Renal cortical epithelial cell (primary cell): ENCODE measurements at places on chromosomes 4 and X.

- no peak for DNase-seq
Measured at GRCh38 chr4:46492394-46492793, 102.5 kb upstream of the GABRA2 start.

- DNase-seq, result no peak
Measured at GRCh38 chr4:147586032-147586431, 31.2 kb upstream of the TMEM184C start.

DNA sequence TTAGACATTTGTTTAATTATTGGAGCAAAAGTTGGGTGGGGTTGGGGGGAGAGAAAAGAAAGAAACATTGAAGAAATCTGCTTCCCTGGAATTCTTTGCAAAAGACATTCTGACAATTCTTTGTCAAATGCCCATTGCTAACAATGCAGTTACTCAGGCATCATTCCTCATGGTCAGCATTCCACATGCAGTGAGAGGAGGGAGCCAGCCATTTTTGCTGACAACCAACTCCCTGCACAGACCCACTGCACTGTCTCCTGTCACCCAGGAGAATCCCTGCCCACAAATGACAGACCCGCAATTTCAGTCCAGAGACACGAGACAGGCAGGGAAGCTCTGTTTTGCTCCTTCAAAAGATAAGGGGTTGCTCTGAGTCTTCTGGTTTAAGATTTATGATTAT lies 985.1 kb upstream of the SLIT2 start:
- DNase-seq, result peak; percentile 11

- no peak for DNase-seq
Measured at GRCh38 chrX:132171881-132172280, 44.1 kb upstream of the FRMD7 start.

- DNase-seq, result no peak
Measured at GRCh38 chr4:17250591-17250990, 261.3 kb downstream of the QDPR start.

DNA sequence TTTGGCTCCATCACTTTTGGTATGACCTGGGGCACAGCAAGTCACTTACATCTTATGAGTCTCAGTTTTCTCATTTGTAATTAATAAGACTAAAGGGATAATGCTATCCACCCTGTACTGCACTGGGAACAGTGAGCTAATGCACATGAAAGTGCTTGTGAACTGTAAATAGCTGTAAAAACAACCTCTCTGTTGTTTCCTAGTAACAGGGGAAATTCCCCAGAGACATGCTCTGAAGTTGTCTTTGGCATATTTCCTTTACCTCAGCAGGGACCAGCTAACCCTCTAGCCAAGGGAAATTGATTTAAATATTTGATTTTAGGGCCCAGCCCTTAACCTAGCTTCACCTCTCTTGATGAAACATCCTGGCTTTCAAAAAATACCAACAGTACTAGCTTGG lies 6.1 kb upstream of the CYSLTR1 start:
- peak; percentile 3 for DNase-seq

GRCh38 chrX:54193085-54193821 lies 10.2 kb upstream of the FAM120C start:
- no peak for DNase-seq

- DNase-seq, result peak; percentile 37
Measured at GRCh38 chr4:24164054-24164693, 274.3 kb upstream of the PPARGC1A start.

DNA sequence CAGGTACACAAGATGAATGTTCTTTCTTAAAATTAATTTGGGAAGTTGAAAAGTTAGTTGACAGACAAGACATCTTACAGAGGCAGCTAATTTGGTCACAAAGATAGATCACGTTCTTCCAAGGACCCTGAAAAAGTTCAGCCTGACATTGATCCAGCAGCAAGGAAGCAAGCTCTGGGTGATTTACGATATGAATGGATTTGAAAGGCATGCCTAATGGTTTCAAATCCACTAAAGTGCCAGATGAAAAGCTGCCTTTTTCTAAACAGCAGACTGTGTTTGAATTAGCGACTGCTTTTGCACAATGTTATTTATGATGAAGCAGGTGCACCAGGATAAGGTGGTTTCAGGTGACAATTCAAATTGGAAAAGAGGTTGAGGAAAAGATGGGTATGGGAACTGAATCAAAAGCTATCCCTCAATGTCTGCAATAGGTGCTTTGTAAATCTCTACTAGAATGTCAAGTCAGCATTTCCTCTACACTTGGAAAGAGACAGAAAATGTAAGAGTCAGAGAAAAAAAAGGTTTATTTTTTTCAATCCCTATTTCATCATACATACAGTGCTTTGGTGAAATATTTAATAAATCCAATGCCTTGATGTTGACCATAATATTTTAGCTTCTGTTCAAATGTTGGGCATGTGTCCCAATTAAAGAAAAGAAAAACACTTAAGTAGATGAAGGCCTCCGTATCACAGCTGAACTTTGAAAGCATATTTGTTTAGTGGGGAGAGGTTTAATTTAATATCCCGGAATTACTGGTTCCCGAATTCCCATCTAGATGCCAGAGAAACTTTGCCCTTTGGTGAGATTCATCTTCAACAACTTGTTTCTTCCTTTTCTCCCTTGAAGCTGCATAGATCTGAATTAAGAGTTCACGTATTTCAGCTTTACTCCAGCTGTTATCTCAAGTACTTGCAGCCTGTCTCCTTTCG lies 6.0 kb downstream of the RASGEF1B start:
- no peak for DNase-seq

GRCh38 chr4:56215141-56215783 lies 172.0 kb downstream of the AASDH start:
- no peak for DNase-seq

DNA sequence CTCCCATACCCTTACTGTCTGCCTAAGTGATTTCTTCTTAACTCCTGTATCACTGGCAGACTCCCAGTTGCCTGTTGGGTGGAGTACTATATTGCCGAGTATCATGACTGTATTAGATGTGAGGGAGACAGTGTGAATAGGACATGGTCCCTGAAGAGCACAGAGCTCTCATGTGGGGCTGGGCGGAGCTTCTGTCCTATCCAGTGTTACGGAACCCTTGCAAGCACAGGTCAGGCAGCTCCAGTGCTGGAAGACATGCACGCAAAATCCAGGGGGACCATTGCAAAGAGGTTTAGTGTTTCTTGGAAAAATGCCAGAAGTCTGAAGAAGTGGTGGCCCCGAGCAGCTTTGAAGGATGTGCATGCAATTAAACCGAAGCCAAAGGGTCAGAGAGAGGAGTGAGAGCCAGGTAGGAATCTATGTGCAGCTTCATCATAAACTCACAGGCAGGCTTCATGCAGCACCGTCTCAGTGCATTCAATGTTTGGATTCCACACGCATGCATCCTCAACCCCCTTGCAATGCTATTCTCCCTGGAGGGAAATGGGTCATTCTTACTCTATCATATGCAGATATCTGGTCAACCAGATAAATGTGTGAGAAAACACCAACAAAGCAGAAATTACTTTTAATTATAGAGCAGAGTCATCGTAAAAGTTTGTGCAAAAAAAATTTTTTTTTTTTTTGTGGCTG lies 49.7 kb upstream of the DHRSX start:
- no peak for DNase-seq

- DNase-seq, result no peak
Measured at GRCh38 chrX:145631461-145631951, 186.1 kb upstream of the SLITRK2 start.

GRCh38 chr4:176036585-176037205 lies 28.9 kb upstream of the WDR17 start:
- DNase-seq, result no peak

- DNase-seq, result no peak
Measured at GRCh38 chr4:31735004-31735403, 1014.8 kb downstream of the PCDH7 start.

- DNase-seq, result no peak
Measured at GRCh38 chr4:536351-536972, 37.5 kb downstream of the PIGG start.

GRCh38 chr4:89463341-89463740 lies 155.7 kb upstream of the GPRIN3 start:
- no peak for DNase-seq

DNA sequence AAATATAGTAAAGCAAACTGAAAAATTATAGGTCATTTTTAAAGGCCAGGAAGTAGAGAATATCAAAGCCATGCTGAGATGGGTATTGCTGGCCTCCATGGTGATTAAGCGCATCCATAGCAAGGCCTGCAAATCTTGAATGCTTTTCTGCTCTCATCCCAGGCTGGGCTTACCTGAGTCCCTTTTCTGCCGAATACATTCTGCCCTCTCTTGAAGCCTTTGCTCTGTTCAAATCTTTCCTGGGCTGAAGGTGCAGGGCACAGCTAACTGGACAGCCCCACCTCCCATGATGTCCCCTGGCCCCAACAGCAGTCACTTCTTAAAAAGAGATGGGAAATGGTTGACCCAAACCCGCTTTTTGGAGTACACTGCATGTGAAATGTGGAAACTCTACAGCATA lies 10.1 kb upstream of the EIF1AX start:
- no peak for DNase-seq

GRCh38 chr4:126071346-126072333 lies 756.9 kb downstream of the FAT4 start:
- DNase-seq, result peak; percentile 65

DNA sequence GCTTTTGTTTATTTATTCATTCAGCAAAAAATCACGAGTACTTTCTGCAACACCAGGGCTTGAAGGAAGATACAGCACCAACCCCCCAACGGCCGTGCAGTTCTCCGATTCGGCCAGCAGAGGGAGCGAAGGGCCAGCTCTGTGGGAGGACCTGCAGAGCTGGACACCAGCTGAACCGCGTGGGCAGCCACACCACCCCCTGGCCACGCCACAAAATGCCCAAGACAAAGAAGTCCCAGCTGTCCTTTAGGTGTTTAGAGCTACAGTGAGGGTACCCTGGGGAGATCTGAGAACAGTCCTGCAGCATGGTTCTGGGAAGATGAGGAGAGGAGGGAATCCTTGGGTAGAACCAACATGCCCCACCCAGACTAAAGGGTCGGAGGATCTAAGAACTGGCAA lies 83.1 kb downstream of the RELL1 start:
- peak; percentile 48 for DNase-seq

- DNase-seq, result no peak
Measured at GRCh38 chr4:123816462-123816861, 419.9 kb downstream of the SPRY1 start.

DNA sequence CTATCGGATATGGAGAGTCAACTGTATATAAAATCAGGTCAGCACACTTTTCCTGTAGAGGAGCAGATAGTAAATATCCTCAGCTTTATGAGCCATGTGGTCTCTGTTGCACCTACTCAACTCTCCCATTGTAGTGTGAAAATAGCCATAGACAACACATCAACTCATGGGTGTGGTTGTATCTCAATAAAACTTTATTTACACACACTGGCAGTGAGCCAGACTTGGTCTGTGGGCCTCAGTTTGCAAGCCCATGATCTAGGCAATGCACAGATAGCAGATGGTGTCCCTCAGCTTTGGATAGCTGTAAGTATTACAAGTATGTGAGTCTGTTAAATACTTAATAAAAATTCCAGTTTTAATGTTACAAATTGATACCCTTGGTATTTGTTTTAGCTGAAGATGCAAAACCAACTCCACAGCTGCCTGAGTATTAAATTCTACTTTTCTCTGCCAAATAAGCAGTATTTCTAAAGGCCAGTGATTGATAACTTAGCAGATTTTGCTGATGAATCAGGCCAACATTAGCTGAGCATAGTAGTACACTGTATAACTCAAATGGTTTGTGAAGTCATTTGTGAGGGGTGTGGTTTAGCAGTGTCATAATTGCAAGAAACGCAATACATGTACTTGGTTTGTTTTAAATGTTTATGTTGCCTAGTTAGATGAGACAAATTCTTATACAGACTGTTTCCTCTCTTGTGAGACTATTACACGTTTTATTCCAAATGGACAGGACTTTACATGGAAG lies 87.3 kb downstream of the GPR143 start:
- no peak for DNase-seq
